Fibroblast of mammary gland (primary cell): ENCODE measurements at places on chromosomes 6 and 20.

GRCh38 chr6:137115658-137116057 is 57.8 kb downstream of the IL22RA2 start:
- peak; percentile 5 for DNase-seq

DNA sequence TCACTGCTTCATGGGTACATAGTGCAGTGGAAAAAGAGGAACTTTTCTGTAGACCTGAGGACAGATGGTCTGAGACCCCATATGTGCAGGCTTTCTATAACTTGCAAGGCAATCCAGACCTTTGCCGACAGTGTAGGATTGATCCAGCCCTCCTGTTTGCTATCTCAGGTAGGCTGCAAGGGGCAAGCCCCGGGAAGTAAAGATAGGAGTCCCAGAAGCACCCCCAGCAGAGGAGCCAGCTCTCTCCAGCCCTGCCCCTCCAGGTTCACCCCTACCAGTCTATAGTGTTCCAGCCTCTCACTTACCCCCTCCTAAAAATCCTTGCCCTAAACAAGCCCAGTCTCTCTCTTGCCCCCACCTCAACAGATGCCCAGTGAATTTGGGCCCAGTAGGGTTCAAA is 96.2 kb downstream of the FAXC start:
- DNase-seq = no peak

GRCh38 chr6:111096246-111096645 is 8.9 kb downstream of the SLC16A10 start:
- no peak for DNase-seq

DNA sequence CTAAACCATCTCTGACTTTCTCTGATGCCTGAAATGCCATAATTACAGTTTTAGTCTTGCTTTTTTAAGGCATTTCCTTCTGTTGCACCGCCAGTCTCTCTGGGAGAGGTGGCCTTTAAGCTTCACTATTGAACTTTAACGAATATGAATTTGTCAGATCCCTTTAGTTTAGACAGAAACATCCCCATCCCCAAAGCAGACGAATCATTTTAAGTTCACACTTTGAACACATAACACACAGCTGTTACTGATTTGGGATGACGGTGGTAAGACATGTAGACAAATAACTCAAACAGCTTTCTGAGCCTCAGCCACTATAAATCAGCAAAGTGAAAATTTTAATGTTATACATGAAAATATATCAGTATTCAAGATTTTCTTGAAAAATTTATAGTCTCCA is 7.2 kb upstream of the IPCEF1 start:
- peak; percentile 11 for DNase-seq

DNA sequence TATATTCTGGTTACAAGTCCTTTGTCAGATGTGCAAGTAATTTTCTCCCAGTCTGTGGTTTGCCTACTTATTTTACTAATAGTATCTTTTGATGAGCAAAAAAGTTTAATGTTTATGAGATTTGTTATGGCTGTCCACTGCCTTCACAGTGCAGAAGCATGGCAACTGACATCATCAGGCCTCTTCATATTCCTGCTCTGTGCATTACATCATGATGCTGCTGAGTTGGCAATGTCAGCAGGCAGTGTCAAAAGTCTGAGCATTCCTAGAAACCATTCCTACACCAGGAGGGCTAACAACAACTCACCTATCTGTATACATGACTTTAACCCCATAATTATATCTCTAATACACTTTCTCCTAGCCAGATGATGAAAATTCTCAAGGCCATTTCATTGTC is 10.8 kb upstream of the OR2B2 start:
- peak; percentile 2 for DNase-seq

GRCh38 chr20:34083137-34083536 is 28.9 kb downstream of the EIF2S2 start:
- DNase-seq = peak; percentile 95

GRCh38 chr6:147826698-147827097 is 318.2 kb downstream of the SAMD5 start:
- DNase-seq = no peak

DNA sequence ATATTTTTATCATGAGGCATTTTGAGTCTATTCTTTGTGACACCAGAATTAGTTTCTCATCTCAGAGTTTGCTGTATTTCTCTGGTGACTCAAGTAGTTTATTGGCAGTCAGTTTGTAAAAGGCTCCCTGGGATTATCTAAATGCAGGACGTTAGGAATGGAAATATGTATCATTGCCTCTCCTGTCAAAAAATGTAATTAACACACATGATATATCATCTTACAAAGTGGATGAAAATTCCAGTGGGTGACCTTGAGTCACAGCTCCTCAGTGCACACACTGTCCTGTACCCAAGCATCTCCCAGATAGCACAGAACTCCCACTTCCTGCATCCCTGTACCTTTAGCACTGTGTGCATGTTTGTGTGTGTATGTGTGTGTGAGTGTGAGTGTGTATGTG is 258.6 kb downstream of the LAMA2 start:
- DNase-seq = peak; percentile 46

- peak; percentile 87 for DNase-seq
Observed at GRCh38 chr6:31366693-31367470, 9.9 kb upstream of the HLA-B start.

DNA sequence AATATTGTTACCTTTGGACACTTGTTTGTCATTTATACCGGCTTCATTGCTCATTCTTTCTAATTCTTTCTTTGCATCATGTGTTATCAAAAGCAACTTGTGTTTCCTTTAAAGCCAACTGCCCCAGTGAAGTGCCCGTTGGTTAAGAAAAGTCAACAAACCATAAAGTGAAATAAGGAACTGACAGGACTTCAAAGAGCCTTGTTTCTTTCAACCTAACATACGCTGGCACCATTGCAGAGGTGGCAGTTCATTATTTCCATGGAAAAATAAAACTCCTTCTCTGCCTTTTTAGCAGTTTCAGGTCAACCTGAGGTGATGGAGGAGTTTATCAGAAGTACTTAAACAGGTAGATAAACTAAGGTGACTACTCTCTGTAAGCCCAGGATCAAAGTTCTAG is 28.8 kb downstream of the FERMT1 start:
- no peak for DNase-seq

- no peak for DNase-seq
Observed at GRCh38 chr6:136503303-136504029, 46.8 kb downstream of the MAP7 start.

GRCh38 chr6:1255636-1256365 is 56.1 kb upstream of the FOXQ1 start:
- peak; percentile 36 for DNase-seq

- no peak for DNase-seq
Observed at GRCh38 chr6:13094781-13095425, 233.4 kb downstream of the TBC1D7 start.

- no peak for DNase-seq
Observed at GRCh38 chr6:11141295-11141694, 29.8 kb upstream of the ERVFRD-1 start.

DNA sequence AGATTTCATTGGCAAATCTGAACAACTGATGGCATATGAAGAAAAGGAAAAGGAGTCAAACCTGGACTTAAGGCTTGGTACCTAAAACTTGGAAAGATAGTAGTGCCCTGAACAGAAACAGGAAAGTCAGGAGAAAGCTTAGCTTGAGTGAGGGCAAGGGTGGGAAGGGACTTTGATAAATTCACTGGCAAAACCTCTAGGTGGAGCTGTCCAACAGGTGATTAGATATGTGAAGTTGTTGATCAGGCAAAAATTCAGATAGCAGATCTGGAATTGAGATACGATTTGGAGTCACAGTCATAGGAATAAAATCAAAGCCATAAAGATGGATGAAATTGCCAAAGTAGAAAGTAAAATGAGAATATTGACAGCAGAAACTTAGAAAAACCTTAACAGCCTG is 16.1 kb upstream of the ZNF292 start:
- DNase-seq = peak; percentile 68

DNA sequence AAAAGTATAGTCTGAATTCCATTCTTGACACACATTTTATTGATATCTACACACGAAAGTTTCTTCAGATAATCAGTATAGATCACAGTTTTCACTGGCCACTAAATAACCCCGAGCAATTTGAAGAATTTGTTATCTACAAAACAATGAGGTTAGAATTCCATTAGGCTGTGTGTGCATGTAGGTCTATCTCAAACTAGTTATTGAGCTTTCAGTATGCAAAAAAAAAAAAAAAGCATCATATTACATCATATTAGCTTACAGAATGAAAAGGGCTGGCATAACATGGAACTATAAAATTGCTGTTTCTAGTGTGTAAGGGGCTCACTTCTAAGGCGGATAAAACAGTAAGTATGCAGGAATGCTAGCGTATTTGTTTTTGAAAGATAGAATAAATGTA is 59.5 kb upstream of the ADGRG6 start:
- DNase-seq = no peak

GRCh38 chr20:19710336-19711120 is 47.5 kb upstream of the RIN2 start:
- peak; percentile 10 for DNase-seq

GRCh38 chr6:44701637-44702101 is 314.2 kb downstream of the CDC5L start:
- DNase-seq = peak; percentile 78

DNA sequence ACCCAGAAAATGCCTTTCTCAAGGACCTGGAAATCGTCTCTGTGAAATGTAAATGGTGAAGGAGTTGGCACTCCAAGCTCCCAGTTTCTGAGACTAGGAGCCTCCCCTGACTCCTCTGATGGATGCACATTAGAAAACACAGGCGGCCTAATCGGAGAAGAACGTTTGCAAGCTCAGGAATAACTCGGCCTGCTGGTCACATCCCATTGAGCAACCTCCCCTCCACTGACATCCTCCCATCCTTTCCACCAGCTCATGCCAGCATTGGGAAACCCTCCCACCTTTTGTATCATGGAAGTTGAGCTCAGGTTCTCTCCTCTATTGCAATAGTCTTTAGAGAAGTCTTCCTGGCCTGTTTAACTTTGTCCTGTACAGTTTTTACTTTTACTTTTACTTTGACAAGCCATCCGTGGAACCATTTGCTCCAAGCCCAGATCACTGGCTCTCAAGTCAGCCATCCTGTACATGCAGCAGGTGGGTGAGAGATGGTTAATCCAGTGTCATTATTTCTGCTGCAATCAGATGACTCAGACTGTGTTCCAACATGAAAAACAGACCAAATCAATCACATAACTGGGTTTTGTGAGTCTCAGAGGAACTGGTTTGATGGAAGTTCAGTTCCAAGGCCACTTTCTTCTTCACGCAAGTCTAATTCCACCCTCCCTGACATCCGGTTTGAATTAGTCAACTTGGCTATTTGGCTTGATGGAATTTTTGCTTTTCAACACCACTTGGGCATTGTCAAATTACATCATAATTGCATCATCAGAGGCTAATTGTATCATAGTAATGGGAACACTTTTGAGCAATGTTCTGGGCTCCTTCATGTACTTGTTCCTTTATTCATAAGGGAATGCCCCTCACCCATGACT is 619.4 kb upstream of the CDH4 start:
- peak; percentile 65 for DNase-seq

DNA sequence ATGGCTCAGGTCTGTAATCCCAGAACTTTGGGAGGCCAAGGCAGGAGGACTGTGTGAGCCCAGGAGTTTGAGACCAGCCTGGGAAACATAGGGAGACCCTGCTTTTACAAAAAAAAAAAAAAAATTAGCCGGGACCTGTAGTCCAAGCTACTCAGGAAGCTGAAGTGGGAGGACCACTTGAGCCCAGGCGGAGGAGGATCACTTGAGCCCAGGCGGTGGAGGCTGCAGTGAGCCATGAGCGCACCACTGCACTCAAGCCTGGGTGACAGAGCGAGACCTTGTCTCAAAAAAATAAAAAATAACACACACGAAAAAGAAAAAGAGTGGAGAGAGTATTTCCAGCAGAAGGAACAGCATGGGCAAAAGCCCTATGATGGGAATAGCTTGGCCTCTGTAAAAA is 2.0 kb downstream of the TTLL9 start:
- no peak for DNase-seq

DNA sequence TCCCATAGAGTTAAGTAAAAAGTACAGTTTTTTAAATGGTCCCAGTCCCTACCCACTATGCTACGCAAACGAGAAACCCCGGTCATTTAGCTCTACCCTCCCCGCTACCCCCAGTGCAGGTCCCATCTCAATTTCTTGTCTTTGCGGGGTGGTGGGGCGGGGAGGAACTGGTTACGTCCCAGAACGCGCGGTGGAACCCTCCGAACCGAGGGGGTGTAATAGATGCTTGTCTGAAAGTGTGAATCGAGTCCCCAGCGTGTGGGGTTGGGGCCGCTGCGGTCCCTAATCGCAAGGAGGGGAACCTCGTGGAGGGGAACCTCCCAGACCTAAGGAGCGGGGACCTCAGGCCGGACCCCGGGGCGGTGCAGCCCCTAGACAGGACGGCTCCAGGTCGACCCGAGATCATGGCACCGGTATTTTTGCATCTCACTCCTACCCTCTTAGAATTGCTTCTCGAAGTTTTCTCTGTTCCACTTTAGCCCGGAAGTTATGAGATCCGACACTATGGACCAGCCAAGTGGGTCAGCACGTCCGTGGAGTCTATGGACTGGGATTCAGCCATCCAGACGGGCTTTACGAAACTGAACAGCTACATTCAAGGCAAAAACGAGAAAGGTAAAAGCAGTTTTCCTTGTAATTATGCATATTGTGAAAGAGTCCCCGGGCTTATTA is 779 bp downstream of the HEBP2 start:
- DNase-seq = no peak

DNA sequence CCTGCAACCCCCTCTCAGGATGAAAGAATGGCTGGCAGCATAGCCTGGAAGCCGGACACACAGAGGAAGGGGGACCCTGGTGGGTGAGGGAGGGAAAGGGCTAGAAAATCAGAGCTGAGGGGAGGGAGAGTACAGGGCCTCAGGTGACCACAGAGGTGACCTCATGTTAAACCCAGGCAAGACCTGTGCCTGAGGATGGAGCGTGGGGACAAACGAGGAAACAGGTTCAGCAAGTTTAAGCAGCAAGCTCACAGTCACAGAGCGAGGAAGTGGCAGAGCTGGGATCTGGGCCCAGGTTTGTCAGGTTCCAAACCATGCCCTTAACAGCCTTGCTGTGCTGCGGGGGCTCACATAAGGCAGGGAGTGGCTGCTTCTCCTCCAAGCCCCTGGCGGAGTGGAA is 4.0 kb upstream of the BPI start:
- no peak for DNase-seq

GRCh38 chr6:48087448-48087847 is 23.5 kb downstream of the PTCHD4 start:
- peak; percentile 72 for DNase-seq

- peak; percentile 99 for DNase-seq
Observed at GRCh38 chr6:85464722-85465150, 14.9 kb downstream of the NT5E start.

DNA sequence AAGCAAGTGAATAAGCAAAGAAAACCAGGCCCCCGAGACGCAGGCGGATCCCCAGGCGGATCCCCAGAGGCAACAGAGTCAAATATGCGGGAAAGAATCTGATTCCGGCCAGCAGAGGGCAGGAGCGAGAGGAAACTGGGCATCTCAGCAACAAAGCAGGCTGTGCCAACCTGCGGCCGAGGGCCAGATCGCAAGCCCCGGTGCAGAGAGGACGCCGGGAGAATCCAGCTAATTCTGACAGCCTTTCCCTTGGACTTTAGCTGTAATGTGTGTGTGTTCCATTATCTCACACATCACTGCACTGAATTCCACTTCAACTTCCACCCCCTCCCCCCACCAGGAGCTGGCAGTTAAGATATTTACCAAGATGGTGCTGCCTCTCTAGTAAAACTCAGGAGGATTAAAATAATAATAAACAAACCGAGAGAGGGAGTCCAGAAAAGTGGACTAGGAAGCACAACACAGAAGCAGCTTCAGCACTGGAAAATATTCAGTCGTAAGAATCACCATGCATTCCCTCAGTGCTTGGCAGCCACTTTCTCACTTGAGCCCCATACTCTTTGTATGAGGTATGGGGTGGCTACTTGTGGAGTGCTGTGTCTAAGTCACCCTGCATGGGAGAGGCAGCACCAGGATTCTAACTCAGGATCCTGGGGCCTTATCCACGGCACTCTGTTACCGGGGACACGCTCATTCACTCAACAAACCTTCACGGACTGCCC is 66.2 kb upstream of the SNX9 start:
- peak; percentile 80 for DNase-seq
